ENCODE measurements at places on chromosomes 12 and 14.

- no peak for DNase-seq
Observed at GRCh38 chr14:64637735-64638473, 66.3 kb upstream of the PLEKHG3 start.

DNA sequence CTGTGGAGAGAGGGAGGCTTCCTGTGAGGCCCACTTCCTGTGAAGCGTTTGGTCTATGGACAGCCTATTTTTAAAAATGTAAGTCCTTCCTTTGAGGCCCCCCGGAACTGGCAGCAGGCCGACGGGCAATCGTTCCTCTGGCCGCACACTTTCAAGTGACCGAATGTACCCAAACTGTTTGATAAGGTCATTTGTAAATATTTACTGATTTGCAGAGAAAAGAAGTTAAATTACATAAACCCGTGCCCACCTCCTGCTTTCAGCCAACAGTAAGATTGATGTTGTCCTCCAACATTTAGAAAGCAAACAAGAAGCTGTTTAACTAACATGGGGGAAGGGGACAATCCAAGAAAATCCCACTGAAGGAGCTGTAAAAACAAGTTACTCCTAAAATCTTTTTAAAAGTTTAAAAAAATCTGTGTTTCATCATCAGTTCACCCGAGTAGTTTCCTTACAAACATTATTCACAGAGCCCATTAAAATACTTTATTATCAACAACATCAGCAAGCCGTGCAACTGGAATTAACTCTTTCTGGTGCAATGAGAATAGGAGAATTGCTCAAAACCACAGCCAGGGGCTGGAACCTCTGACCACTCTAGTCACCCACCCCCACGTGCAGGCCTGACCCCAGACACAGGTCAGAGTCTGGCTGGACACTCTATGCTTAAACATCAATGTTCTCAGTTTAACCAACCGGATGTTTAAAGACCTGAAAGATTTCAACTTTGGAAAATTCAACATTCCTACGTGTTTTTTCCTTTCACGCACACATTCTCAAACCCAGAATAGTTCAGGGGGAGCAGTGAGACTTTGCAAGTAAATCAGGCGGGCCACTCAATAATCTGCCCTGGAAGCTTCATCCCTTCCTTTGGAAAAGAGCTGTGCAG, 65.3 kb downstream of the FOXN3 start:
- DNase-seq, result no peak

GRCh38 chr12:44875954-44876543, at the start of gene NELL2:
TSS of gene NELL2 (minus strand) at chr12:44876315. CDS start at chr12:44875869, 446 bp downstream.
- DNase-seq, result peak; percentile 54

DNA sequence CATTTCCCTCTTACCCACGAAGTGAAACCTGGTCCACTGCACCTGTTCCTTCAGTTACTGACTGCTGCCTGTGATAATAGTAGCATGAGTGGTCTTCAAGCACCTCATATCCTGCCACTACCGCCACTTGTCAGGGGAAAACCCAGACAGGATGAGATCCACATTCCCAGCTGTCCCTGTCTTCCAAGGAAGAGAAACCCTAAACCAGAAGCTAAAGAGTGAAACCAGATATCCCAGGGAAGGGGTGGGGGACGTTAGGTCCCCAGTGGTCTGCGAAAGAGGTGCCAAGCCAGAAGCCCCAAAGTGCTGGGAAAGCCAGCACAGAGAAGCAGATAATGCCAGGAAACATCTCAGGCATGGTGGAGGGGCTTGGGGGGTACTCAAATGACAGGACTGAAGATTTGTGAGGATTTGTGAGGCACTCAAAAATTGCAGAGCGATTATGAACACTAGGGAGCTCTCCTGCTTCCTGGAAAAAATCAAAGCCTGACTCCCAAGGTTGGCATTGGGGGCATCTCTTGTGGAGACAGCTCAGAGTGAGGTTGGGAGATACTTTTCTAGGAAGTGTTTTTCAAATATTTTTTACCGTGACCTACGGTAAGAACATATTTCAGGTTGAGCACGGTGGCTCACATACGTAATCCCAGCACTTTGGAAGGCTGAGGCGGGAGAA, 77.9 kb downstream of the TMEM30B start:
- no peak for DNase-seq

GRCh38 chr12:5332551-5332950, 99.4 kb upstream of the NTF3 start:
- DNase-seq, result no peak

- no peak for DNase-seq
Observed at GRCh38 chr12:123075087-123075645, 75.7 kb downstream of the PITPNM2 start.

GRCh38 chr12:5522432-5523335, 90.8 kb downstream of the NTF3 start:
- no peak for DNase-seq

GRCh38 chr14:32417956-32418552, 89.0 kb downstream of the AKAP6 start:
- DNase-seq, result no peak

All from activated T-cell treated with anti-CD3 and anti-CD28 coated beads for 4 hours (primary cell).